Hematopoietic multipotent progenitor cell treated with erythropoietin and hydrocortisone succinate and interleukin-3 and kit ligand, for 8 days (in vitro differentiated cells): ENCODE measurements at places on chromosomes 3 and 15.

DNA sequence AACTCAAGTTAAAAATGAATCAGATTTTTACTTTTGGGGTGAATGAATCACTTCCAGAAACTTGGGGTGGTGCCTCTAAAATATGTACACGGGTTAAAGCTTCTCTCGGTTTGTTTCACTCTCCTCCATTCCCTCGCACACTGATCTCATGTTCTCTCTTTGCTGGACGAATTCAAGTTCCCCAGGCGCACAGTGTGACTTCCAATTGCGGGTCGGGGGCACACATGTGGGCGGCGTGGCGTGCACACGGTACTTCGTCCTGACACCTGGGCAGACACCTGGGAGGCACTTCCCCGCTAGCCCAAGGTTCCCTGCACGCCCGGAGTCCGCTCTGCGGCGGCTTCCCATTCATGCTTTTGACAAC is 692 bp downstream of the SCAANT1 start:
- no peak for DNase-seq

GRCh38 chr15:40088929-40089755 is 19.5 kb downstream of the BMF start:
- no peak for DNase-seq

DNA sequence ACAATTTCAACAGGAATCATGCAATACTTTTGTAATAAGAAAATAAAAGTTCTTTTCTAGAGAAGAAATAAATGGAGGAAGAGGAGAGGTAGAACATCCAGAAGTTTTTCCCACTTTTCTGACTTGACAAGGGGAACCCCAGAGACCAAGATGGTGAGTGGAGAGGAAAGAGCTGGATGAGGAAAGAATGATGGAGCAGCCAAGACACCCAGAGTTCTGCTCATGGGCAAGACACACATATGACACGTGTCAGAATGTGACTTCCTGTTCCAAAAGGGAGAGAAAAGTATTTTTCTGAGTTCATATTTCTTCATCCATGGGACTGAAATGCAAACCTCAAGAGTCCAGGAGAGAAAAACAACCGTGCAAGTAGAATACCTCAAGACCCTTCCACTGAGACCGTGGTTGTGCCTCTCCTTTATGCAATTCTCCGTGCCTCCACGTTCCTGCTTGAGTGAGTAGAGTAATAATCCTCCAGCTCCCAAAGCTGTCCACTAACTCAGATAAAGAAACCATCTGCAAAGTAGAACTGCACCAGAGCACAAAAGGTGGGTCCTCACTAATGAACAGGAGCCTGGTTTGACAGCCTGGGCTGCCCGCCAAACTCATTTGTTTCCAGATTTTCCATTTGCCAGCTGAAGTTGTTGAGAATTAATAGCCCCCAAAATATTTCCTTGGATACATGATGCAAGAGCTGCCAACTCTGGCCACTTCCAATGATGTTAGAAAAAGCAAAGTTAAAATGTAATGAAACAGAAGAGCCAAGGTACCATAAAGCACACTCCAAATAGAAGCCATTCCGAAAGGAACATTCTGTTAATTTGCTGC is 272.6 kb upstream of the IGF1R start:
- DNase-seq = no peak

DNA sequence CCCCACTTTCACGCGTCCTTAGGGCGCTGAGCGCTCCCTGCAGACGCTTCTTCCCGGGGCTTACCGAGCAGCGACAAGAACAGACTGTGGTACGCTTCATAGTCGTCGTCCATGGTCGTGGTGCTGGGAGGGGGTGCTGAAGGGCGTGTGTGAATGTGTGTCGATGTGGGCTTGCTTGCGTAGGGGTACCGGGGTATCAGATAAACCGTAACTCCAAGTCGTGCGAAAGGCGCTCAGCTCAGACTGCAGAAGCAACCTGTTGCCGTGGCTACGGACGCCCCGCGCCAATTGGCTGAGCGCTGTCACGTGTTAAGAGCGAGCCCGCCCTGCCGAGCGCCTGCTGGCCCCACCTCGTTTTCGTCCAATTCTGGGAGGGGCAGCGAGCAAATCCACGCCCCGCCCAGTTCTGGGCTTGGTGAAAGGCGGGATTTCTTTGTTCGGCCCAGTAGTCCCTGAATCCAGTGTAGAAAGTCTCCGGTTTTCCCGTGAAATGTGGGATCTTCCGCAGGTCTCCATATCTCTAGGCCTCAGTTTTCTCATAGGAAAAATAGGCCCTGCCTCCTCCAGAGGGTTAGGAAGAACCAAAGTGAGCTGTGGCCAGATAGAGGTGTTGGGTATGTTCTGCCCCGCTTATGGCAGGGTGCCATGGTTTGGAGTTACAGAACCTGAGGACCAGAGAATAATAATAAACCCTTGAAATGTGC is at the start of gene EFCAB12:
Gene EFCAB12 (minus strand): TSS at position 261 of the 704 bp plus-strand sequence. CDS start 148 bp downstream, at position 113.
- peak; percentile 95 for DNase-seq

DNA sequence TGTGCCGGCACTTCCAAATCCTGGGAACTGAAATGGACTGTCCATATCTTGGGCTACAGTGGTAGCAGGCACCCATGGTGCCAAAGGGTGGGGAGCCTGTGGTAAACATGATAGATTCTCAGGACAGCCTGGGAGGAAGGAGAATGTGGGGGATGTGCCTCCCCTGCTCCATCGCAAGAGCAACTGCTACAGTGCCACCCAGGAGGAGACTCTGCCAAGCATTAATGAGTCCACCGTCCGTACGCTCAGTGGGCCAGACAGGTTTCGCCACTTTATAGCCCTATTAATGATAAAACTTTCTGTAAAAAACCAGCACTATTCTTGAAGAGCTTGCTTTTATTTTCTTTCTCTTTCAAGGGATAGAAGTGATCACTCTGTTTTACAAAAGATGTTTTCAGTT is 75.2 kb downstream of the FMN1 start:
- DNase-seq = no peak

DNA sequence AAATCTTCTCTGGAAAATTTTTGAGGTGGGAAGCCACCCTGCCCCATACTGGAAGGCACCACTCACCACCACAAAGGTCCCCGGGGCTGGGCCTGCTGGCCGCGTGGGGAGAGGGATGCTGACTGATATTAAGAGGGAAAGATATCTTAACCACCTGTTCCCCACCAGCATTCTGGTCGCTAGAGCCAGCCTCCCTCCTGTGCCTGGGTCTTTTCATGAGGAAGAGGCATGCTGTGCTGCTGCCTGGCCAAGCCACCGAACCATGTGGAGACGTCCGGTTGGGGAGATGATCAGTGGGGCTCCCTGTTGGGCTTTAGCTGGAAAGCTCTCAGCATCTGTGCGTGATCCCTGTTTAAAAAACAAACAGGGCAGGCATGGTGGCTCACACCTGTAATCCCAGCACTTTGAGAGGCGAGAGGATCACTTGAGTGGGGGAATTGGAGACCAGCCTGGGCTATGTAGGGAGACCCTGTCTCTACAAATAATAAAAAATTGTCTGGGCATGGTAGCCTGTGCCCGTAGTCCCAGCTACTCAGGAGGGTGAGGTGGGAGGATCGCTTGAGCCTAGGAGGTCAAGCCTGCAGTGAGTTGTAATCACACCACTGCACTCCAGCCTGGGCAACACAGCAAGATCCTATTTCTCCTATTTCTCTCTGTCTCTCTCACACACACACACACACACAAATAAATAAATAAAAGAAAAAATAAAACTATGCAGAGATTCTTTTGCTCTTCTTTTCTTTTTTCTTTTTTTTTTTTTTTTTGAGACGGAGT is 1.0 kb downstream of the KLHL18 start:
- peak; percentile 45 for DNase-seq

GRCh38 chr3:186786922-186787321 is 3.5 kb downstream of the EIF4A2 start:
- DNase-seq = no peak
